Stimulated activated CD4-positive, alpha-beta T cell treated with anti-CD3 and anti-CD28 coated beads, Interleukin-1b, Interleukin-23, amount 100 ng/mL, for 24 hours (primary cell): ENCODE measurements at places on chromosomes 16 and 17.

DNA sequence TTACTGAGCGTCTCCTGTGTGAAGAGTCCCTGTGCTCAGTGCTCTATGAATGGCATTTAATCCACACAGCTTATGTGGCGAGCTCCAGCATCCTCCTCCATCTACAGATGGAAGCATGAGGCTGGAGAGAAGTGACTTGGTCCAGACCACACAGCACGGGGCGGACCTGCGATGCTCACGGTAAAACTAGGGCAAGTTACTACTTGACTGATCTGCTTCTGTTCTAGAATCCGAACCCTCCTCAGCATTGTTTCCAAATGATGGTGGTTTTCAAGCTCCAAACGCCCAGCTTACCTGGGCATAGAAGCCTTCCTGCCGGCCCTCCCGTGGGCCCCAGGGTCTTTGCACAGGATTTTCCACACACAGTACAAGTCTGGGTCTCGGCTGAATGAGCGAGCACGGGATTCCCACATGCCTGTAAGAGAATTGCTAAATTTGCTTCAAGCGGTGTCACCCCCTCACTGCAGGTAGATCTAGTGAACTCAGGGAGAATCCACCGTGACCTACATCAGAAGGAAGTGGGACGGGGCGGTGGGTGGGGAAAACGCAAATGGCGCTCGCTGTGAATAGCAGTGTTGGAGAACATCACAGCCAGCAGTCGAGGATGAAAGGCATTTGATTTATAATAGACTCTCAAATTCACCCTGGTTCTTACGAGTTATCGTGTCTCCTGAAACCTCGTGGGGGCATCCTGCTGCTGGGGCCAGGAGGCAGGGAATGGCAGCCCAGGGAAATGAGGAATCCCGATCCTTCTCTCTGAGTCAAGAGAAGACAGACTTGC lies 101.1 kb downstream of the CMIP start:
- DNase-seq: no peak

GRCh38 chr16:11245988-11246387 lies 10.0 kb downstream of the SOCS1 start:
- no peak for DNase-seq

GRCh38 chr16:67068212-67068753 lies 39.3 kb downstream of the CBFB start:
- no peak for DNase-seq

GRCh38 chr16:86080131-86080875 lies 181.3 kb downstream of the IRF8 start:
- DNase-seq: no peak

- DNase-seq: no peak
These were observed 74.8 kb downstream of the HS3ST2 start for GRCh38 chr16:22888791-22889190.

DNA sequence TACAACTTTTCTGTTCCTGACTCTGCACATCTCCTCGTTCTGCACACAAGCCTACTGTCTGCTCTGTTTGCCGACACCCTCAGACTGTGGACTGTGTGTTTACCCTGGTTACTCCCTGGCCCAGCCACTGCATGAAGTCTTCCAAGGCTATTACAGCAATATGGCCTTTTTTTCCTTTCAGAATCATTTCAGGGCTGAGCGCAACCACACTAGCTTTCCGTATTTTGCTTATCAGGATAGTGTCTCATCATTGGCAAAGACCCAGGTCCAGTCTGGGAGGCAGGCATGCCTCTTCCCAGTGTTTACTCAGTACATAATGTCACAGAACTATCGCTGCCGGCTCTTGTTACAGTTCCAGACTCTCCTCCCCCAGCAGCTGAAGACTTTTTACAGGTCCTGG lies 10.1 kb downstream of the DNAH9 start:
- DNase-seq: no peak

DNA sequence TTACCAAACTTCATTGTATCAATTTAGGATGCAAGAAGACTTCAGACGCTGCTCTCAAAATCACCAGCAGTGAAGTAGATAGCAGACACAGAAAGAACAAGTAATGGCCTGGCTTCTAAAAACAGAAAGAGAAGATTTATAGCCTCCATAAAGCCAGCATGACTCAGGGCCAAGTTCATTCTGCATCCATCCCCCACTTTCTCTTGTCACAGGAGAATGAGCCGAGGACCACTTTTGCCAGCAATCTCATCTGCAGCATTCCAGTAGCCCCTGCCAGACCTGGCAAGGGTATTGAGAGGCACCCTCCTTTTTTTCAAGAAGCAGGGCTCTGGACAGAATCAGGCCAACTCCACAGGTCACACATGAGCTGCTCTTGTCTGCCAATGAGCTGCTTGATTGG lies 355.4 kb upstream of the SOX9 start:
- DNase-seq: no peak

DNA sequence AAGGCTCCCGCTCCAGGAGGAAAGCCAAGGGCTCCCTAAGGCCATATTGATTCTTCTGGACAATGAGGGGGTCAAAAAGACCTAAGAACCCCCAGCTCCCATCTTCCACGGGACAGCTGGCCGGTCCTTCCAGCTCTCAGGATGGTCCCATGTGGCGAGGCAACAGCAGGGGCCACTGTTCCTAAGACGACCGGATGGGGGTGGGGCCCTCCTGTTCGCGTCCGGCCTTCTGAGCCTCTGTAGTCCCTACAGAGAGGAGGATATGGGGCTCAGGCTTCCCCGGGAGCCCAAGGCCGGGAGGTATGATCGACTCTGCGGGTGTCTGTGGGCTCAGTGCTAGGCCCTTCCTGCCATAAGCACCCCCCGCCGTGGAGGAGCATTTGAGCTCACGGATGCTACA lies 6.0 kb upstream of the DCXR start:
- DNase-seq: no peak

- DNase-seq: no peak
These were observed 121.5 kb downstream of the SDK2 start for GRCh38 chr17:73522696-73523095.

- DNase-seq: no peak
These were observed 56.7 kb downstream of the CEP112 start for GRCh38 chr17:66135219-66135618.

- DNase-seq: no peak
These were observed 96.6 kb downstream of the CYB561 start for GRCh38 chr17:63349478-63350000.

DNA sequence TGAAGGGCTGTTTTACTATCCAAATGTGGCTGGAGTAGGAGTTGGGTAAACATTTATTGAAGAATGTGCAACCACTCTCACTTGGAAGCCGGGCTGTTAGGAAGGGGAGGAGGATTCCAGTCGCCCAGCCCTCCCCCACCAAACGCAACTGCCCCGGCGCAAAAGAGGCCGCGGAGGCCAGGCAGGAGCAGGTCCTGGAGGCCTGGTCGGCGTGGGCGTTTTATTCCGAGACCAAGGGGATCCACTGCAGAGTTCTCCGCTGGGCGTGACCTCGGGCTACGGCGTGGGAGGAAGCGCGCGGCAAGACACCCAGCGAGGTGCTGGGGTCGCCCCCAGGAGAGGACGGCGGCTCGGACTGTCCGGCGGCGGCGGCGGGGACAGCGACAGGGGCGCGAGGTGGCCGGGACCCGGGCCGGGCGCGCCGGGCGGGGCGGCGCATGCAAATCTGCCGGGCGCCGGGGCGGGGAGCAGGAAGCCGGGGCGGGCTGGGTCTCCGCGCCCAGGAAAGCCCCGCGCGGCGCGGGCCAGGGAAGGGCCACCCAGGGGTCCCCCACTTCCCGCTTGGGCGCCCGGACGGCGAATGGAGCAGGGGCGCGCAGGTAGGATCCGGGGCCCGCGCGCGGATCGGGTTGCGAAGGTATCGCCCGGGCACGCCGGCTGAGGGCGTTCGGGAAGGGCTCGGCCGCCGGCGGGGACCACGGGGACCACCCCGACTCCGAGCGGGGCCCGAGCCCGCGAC lies at the start of gene IL4R:
TSS of gene IL4R (plus strand) at position 553 of the 739 bp plus-strand sequence. CDS start 26,230 bp downstream, outside the sequence.
- peak; percentile 63 for DNase-seq
